Nephron progenitor cell (in vitro differentiated cells): ENCODE measurements at places on chromosomes 4 and X.

GRCh38 chrX:7603387-7603786, 239.6 kb upstream of the VCX start:
- DNase-seq: no peak

GRCh38 chr4:3410401-3411135, 31.2 kb upstream of the HGFAC start:
- no peak for DNase-seq

GRCh38 chr4:169617306-169617705, 3.1 kb upstream of the CLCN3 start:
- no peak for DNase-seq

DNA sequence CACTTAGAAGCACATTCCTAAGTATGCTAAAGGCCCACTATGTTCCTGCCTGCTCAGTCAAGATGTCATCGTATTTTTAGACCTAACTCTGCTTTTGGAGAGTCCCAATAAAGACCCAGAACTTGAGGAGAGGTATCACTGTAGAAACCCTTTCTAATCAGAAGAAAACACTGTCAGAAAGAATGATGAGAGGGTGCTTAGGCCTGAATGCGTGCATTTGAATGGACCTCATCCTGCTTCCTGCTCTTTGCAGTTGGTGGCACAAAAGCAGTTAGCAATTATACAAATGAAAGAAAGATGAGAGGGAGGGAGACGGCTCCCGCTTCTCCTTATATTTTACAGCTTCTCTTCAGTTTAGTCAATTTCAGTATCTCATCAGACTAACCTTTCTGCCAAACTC, 987.2 kb downstream of the CCSER1 start:
- no peak for DNase-seq

DNA sequence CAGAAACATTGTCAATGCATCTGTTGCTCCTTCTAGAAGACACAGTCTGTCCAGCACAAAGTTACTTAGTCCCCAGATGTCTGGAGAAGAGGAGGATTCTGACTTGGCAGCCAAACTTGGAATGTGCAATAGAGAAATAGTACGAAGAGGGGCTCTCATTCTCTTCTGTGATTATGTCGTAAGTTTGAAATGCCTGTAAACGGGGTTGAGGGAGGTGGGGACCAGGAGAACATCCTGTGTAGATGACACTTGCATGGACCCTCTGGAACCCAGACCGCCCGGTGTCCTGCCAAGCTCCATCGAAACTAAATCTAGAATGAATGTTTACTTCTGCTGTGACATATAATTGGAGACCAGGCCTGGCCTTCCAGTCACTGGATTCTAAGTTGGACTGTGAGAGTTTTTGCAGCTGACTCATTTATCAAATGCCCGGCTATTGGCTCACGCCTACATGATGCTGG, 45.0 kb upstream of the MSANTD1 start:
- no peak for DNase-seq

- no peak for DNase-seq
These were observed 455.4 kb downstream of the IL15 start for GRCh38 chr4:142091691-142092182.

GRCh38 chr4:159145318-159145991, 42.6 kb downstream of the RAPGEF2 start:
- DNase-seq: no peak
